ENCODE measurements at places on chromosomes 5 and 9.

DNA sequence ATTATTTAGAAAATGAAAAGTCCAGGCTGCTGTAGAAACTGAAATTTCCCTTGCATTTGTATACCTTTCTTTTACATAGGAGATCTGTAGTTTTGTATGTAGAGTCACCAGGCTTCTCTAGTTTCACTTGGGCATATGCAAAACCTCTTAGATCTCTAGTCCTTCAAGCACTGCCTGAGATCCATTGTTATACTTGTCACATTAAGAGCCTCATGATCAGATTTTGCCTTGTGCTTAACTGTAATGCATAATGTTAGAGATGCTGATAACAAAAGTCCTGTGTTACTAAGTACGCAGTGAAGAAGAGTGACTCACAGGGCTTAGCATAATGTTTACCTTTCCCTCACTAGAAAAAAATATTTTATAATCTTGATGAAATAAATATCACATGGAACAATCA is 250.2 kb downstream of the CYLC2 start:
- DNase-seq = no peak

GRCh38 chr9:93020771-93021670 is 37.5 kb upstream of the SUSD3 start:
- DNase-seq = no peak

DNA sequence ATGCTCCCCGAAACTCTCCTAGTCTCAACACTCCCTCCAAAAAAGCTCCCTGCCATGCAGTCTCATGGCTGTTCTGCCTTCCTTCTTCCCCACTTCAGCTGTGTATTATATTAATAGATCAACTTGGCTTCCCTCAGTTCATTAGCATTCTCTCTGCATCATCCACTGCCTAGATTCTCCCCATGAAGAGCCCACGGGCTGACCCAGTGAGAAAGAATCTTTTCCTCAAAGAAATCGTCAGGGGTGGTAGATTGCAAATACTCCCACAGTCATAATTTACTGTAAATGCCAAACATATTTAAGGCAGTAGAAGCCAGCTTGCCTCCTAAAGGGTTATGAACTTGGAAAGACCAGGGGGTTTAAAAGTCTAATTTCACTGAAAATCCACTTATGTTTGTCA is 33.5 kb downstream of the GNA14 start:
- DNase-seq = no peak

DNA sequence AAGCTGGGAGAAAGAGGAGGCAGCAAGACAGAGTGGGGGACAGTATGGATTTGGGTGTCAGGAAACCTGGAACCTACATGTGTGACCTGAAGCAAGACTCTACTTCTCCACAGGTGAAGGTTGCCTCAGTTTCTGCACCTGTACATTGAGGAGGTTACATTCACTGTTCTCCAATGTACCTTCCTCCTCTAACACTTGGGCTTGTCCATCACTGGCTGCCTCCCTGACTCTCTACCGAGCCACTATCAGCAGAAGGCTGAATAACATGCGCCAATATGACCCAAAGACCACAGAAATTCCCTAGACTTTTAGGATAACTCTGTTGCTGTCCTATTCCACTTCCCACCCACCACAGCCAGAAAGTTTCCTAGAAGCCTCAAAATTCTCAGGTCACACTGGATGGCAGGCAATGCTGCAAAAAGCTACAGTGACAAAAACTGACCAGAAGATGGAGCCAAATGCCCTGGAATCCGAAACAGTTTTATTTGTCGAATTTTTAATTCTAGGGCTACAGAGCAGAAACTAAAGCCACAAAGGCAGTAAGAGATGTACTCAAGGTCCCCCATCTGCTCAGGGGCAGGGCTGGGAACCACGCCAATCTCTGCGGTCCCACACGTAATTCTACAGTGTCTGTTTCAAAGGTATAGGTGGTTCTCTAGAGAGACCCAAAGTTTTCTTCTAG is 64.4 kb downstream of the FAM114A2 start:
- DNase-seq = no peak

DNA sequence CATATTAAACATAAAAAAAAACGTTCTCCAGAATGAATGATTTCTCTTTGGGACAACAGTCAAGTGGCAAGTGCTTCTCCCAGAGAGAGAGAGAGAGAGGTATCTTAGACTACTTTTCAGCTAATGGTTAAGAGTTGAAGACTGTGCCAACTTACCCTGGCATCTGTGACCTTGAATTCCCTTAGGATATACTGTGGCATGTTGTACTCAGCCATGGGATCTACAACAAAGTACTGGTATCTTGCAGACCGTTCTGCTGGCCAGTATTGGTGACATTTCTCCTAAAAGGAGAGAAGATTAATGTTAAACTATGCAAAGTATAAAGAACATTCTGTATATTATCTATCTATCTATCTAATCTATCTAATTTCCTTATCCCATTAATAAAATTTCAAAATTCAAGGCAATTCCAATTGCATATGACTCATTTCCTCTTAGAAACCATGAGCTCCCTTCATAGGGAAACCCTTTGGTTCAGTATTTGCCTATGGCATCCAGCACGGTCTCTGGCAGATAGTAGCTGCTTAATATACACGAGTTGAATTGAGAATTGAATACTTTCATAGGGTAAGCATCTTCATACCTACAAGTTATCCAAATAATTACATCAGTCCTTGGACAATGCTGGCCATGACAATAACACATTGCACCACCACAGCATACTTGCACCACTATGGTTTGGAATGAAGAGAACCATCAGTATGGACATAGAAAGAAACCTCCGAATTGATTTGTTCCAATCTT is 539.4 kb upstream of the DMAC1 start:
- no peak for DNase-seq

DNA sequence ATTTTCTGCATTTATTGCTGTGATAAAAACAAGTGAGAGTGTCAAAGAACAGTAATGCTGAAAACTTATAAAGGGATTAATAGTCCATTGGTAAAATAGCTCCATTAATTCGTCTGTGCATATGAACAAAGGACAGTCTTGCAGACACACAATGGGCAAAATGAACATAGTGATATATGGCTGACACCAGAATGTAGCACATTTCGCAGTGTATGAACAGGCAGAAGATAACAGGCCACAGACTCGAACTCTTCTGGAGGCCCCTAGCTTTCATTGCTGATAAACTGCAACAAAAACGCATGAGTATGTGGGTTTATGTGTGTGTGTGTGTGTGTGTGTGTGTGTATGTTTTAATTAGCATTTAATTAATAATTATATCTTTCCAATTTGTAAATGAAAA is 354.8 kb downstream of the TAF11L14 start:
- no peak for DNase-seq

GRCh38 chr5:33588654-33589372 is 148.0 kb downstream of the TARS1 start:
- DNase-seq = no peak

- DNase-seq = no peak
Measured at GRCh38 chr5:170681013-170681433, 102.5 kb upstream of the GABRP start.

- no peak for DNase-seq
Measured at GRCh38 chr9:28653216-28653615, 1079.9 kb upstream of the C9orf72 start.

- no peak for DNase-seq
Measured at GRCh38 chr5:102753889-102754766, 977 bp upstream of the PAM start.

GRCh38 chr5:8828596-8829322 is 717.1 kb downstream of the SEMA5A start:
- DNase-seq = no peak

DNA sequence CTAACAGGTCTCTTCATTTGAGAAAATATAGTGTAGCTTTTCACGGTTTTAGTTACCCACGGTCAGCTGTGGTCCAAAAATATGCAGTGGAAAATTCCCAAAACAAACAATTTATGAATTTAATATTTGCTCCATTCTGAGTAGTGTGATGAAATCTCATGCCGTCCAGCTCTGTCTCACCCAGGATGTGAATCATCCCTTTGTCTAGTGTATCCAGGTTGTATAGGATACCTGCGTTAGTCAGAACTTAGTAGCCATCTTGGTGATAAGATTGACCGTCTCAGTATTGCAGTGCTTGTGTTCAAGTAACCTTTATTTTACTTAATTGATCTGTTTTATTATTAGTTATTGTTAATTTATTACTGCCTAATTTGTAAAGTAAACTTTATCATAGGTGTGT is 41.1 kb downstream of the NDUFS4 start:
- DNase-seq = no peak

DNA sequence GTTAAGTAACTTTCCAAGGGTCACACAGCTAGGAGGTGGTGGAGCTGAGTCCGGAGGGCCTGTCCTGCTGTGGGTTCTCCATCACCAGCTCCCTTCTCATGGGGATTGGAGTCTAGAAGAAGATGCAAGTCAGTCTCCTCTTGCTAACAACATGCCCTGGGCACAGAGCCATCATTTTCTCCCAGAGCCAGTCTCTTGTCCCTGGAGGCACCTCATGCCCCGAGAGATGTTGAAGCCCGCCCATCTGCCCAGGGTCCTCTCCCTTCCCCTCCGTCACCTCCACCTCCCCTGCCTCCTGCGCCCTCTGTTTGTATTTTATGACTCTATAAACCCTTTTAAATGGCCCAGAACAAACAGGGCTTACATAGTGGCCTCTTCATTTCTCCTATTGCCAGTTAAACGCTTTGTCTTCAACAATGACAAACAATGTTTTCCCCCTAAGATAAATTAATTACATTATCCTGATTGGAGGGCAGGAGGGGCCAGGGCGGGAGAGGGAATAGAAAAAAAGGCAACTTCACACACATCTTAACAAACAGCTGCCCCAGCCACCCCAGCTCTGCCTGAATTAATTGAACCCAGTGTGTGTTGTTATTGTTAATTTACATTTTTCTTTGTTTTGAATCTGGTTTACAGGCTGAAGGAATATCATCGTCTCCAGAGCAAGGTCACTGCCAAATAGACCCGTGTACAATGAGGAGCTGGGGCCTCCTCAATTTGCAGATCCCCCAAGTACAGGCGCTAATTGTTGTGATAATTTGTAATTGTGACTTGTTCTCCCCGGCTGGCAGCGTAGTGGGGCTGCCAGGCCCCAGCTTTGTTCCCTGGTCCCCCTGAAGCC is 55.8 kb downstream of the ASS1 start:
- DNase-seq = no peak

GRCh38 chr5:7578071-7578470 is 182.1 kb downstream of the ADCY2 start:
- DNase-seq = no peak

- DNase-seq = no peak
Measured at GRCh38 chr5:172274951-172275753, 8.4 kb downstream of the UBTD2 start.

- DNase-seq = no peak
Measured at GRCh38 chr5:23446424-23446823, 61.0 kb upstream of the PRDM9 start.

DNA sequence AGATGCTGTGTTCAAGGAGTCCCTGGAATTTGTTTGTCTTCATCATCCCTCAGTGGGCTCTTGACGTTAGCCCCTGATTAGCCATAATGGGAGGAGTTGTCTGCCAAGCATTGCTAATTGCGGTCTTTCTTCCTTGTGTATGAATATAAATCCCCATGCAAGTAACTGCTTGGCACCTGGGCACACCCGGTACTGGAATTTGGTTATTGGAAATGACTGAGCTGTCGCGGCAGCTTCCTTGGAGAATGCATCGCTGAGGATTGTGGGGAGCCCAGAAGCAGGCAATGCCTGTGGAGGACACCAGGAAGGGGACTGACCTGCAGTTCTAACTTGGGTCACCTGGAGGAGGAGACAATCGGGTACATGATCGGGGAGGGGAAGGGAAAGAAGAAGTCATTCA is 53.3 kb upstream of the CTSL start:
- DNase-seq = no peak

DNA sequence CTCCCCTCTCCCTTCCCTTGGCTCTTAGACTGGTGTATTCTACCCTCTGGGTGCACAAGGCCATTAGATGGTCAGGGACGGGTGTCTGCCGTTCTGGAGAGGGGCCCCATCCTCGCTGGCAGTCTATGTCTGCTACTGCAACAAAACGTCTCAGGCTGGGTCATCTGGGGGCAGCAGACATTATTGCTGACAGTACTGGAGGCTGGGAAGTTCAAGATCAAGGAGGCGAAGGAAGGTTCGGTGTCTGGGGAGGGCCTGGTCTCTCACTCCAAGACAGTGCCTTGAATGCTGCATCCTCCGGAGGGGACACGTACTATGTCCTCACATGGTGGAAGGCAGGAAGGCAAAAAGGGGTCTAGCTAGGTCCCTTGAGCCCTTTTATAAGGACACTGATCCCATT is 93.4 kb upstream of the COL5A1 start:
- DNase-seq = no peak

DNA sequence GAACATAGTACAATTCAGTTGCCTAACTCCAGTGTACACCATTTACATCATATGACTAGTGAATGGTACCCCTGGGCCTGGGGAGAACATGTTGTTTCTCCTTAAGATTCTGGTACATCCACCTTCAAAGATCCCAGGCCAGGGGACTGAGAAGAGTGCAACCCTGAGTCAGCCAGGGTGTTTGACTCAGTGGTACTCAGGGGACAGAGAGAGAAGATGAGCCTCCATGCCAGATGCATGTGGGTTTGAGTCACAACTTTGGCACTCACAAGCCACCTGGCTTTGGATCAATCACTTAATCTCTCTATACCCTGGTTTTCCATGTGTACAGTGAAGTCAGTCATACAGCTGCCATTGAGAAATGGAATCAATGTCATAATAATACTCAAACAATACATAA is 53.7 kb downstream of the MAP1B start:
- no peak for DNase-seq

- no peak for DNase-seq
Measured at GRCh38 chr9:138049085-138049778, 171.7 kb downstream of the CACNA1B start.

DNA sequence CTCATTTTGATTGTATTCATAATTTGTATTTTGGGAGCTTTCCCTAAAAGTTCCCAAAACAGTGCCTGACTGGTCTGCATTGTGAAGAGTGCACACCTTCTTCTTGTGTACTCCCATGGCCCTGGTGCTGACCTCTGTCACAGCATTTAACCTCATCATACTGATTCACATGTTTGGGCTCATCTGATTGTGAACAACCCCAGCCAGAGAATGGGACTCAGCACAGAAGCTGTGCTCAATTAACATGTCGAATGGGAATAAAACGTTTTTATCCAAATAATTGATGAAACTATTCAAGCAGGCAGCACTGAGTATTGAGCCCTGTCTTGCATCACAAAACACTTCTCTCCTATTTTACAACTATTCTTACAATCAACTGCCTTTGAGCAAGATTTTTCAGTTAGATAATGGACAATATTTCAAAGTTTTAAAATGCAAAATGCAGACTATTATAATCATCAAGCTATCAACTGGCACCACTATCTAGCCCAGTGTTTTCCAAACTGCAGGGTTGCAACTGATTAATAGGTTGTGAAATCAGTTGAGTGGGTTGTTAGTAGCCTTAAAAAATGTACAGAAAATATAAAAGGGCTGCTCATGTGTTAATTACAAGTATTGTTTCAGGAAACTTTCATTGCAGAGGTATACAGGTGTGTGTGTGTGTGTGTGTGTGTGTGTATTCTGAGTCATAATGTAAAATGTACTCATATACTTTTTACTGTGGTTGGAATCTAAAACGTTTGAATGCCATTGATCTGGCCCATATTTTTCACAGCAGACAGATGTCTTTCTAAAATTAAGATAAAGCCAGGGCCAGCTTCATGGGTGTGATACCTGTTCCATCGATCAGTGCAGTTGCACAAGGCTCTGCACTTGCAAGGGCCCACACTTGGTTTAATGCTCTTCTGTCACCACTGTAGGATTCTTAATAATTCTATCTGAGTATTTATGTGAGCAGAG is 190.5 kb downstream of the PIK3R1 start:
- DNase-seq = no peak

All from NCI-H187 (cell line).